ENCODE measurements at places on chromosomes 6 and 20.

DNA sequence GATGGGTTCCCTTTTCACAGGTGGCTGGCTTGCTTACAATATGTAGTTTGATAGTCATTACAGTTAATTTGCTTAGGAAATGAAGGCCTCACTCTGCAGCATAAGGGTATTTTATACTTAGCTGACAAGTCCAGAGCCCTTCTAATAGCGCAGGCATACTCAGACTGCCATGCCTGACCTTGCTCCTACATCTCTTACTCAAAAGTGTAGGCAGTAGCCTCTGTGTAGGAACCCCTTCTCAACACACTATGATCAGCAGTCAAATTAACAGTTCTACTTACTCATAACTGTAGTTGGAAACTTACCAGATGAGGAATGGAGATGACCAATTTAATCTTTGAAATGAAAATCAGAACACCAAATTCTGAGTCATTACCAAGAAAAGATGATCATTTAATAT, 373.5 kb downstream of the TBC1D32 start:
- DNase-seq = no peak

DNA sequence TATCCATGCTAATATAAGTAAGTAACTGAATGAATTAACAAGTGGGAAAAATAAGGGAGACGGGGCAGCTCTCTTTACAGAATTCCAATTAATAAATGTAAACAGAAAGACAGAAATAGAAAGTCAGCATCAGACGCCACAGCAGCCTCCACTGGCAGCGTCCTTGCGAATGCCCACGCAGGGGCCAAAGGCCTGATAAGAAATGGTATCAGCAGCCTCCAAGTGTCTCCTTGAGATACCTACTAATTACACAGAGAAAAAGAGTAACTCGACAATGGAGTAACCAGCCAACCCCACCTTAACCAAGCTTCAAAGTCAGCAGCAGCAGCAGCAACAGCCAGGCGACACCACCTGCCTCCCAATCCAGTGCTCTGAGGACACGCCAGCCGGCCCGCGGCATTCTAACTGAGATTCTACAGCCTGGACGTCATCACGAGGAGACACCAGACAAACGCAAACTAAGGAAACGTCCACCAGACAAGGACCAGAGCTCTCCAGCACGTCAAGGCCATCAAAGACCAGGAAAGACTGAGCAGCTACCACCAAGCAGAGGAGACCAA, 78.8 kb downstream of the TAF4 start:
- DNase-seq = no peak

GRCh38 chr20:12966468-12967085, 42.2 kb upstream of the SPTLC3 start:
- DNase-seq = no peak

DNA sequence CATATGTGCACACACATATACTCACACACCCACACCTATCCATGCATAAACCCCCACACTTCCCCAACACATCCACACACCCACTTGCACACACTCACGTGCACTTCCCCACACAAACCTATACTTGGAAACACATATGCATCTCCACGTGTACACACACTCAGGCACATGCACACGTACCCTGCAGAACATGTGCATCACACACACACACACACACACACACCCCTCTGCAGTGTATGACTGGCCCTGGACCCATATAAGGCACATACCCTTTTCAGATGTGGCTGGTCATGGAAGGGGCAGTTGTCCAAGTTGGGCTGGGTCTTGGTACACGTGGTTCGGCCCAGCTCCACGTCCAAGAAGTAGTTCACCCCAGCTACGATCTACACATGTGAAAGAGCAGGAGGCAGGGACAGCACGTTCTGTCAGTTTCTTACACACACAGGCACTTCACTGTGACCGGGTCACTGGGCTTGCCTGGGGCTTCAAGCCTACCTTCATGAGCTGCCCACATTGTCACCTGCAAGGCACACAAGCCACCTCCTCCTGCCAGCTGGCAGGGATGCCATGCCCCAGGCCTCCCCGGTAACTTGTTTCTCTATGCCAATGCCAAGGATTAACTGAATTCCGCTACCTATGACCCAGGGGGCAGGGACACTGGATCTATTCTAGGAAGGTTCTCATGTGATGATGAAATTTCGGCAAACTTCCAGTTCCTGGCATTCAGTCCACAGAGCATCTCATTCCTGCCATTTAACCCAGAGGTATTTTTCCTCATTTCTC, 2.6 kb downstream of the CST3 start:
- no peak for DNase-seq

- DNase-seq = no peak
These were observed 4.6 kb upstream of the EDEM2 start for GRCh38 chr20:35151736-35152135.

DNA sequence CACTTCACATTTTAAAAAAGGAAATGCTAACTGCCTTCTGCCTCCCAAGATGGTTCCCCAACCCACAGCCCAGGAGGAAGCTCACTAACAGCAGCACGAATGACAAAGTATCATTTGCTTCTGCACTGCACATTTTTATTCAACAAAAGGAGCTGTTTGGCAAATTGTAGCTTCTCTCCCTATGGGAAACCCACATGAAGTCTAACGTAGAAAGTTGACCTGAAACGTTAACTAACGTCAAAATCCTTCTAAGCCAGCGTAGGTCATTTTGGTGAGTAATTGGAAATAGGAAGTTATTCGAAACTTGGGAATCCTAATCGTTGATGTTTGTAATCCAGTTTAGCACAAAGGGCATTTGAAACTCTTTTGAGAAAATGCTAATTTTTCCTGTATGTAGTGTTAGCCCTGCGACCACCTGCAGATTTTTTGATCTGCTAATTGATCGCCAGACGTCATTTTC, 2.9 kb downstream of the SALL4 start:
- no peak for DNase-seq
